ENCODE measurements at places on chromosomes 7 and 10. TPM values are rescaled to one million over a fixed set of nuclear protein-coding genes. Genes with fewer than 3 reads are reported as not detected.

DNA sequence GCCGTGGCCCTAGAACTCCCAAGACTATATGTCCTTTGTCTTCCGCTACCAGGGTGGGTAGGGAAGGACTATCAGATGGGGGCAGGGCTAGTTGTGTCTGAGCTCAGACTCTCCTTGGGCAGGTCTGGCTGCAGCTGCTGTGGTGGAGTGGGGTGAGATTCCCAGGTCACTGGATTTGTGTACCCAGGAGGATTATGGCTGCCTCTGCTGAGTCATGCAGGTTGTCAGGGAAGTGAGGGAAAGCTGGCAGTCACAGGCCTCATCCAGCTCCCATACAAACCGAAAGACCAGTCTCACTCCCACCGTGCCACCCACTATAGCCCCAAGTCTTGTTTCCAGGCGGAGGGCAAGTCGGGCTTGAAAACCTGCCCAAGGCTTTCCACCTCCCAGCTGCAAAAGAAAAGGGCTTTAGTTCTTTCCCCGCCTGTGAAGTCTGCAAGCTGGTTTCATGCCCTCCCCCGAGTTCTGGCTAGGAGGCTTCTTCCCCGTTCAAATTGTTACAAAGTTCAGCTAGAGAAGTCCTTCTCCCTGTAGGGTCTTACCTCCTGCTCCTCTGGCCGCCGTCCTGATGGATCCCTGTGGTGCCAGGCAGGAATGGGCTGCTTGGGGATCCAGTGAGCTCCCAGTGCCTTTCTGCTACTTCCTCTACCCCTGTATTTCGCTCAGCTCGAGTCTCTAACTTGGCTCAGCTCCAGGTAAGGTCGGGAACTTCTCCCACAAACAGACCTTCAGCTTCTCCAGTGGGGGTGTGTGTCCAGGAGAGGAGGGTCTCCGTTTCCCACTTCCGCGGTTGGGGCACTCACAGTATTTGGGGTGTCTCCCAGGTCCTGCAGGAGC is 106.8 kb upstream of the FGL2 start:
- no peak for ATAC-seq

- peak; percentile 71 for ATAC-seq
Observed at GRCh38 chr7:106460792-106461254, 176.0 kb upstream of the NAMPT start.

DNA sequence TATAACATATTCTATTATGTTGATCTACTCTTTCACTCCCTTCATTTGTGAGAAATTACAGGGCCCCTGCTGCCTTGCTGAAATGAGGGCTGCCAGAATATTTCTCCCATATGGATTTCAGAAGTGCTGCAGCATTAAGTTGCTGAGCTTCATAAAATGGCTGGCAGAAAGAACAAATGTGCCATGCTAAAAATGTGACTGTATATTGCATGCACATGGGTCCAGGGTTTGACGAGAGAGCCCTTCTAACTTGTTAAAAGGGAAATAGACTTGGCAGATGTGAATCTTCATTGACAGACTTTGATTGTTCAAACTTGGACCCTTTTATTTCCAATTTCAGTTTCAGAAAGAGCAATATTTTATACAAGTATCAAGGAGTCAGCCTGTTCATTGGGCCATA is 468.6 kb downstream of the PHTF2 start:
- no peak for ATAC-seq

DNA sequence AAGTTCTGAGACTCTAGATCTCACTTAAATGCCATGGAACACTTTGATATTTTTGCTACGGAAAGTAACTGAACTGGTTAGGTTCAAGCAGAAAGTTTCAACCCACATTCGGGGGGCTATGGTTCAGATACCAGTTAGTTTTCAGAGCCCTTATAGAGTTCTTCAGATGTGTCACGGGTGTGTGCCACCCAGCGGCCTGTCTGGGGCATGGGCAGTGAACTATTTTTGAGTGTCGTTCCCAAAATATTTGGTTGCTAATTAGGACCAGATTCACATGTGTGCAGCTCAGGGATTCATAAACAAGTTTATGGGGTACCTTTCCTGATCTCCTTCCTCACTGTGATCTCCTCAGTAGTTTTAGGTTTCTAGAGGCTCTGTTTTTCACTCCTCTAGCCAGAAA is 271.9 kb downstream of the C7orf25 start:
- no peak for ATAC-seq

DNA sequence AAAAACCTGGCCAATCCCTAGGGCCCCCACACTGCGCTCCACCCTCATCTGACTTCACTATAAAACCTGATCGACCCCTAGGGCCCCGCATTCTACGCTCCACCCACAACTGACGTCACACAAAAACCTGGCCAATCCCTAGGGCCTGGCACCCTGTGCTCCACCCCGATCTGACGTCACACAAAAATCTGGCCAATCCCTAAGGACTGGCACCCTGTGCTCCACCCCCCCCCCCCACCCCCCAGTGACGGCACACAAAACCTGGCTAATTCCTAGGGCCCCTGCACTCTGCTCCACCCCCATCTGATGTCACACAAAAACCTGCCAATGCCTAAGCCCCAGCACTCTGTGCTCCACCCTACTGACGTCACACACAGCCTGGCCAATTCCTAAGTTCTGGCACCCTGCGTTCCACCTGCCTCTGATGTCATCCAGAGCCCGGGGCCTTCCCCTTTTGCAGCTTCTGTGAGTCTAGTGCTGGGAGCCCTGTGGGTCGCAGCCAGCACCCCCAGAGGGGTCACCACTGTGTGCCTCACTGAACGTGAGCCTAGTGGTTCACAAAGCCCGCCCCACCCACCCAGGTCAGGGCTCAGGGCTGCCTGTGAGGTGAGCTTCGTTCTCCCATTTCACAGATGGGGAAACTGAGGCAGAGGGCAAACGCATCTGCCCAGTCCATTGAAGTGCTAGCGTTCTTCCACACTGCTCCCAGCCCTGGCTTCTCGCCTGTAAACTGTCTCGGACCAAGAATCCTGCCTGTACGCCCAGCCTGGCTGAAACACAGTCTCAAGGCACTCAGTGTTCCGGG is 40.6 kb downstream of the MICALL2 start:
- ATAC-seq, result peak; percentile 41

DNA sequence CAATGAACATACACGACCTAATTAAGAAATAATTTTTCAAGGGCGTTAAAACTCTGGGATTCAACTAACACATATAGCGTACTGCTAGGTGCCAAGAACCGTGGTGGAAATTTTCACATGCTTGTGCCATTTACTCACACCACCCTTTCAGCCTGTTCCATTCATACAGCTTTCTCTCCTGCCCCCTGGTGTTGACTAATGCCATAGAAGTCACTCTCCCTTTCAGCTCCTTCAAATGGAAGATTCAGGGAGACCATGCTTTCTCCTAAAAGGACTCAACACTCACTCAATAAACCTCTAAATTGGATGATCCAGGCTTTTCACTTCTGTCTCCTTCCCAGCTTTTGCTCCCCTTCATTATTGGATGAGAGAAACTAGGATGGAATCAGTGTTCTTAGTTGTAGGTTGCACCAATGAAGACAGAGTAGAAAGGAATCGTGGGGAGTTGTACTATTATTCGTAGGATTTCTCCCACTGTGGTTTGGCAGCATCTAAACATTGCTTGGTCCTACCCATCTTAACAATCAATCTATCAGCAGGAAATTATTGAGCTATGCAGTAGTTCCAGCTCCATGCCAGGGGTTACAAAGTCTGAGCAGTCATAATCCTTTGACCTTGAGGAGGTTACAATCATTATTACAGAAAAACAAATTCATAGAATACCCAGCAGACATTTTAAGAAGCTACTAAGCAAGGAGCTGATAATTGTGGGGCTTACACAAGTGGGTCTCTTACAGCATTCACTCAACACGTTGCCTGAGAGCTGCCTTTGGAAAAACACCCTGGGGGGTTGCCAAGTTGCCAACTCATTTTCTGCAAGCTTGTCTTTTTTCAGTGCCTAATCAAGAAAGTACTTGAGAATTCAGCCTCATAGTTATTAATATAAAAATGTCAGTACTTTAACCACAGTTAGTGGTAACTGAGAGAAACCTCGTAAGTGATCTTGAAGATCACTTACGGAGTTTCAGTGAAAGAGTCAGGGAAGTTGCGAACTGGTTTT is 2.8 kb upstream of the PPP1R3C start:
- ATAC-seq, result peak; percentile 57

DNA sequence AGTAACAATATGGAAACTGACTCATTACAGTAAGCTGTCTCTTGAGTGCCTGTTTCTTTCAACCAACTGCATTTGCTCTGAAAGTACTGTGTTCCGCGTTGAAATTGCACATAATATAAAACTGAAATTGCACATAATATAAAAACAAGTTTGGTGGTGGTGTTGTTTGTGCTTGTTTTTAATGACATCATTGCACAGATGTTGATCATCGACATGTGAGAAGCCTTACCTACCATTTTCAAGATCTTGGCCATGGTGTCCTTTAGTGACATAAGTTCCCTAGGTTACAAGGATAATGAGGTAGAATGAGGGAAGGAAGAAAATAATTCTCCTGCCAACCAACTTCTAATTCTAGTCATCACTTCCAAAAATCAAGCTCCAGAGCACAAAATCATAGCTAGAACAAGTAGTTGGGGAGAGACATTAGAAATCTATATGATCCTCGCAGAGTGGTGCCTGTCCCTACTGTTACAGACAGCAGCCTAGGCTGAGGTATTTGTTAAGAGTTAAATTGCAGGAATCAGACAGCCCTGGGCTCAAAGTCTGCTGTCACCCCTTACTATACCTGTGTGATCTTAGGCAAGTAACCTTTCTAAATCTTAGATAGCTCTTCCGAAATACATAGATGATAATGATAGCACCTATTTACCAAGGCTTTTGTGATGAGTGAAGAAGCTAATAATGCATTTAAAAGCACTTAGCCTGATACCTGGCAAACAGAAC is 29.3 kb downstream of the DOCK4 start:
- no peak for ATAC-seq

GRCh38 chr7:54812756-54813322 is 53.8 kb upstream of the SEC61G start:
- ATAC-seq, result no peak

DNA sequence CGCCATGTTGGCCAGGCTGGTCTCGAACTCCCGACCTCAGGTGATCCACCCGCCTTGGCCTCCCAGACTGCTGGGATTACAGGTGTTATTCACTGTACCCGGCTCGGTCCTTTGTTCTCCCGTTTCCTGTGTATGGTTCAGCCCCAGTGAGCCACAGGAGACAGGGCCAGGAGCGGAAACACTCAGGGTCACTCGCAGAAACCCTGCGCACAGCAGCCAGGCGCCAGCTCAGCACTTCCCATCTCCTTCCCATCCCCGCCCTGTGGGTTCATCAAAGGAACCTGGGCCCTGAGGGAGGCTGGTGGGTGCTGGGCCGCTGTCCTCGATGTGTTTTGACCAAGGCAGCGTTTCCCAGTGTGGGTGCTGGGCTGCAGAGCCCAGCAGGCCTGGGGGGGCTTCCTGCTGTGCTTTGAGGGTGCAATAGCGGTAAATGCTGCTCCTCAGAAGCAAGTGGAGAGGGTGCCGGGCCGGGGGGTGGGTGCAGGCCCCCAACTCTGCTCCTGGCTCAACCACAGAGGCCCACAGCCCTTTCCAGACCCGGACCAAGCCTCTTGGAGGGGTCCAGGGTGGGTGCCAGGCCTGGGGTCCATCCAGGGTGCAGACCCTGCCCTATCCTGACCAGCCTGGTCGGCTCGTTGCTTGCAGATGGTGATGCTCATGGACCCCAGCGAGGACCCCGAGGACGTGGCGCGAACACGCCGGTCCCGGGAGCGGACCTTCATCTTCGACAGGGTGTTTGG is 15.3 kb upstream of the CHST12 start:
- ATAC-seq, result peak; percentile 52

- ATAC-seq, result no peak
Observed at GRCh38 chr7:159092701-159093121, 52.0 kb downstream of the VIPR2 start.

GRCh38 chr7:101701153-101701794 is 72.2 kb upstream of the MYL10 start:
- no peak for ATAC-seq

- ATAC-seq, result no peak
Observed at GRCh38 chr7:26135551-26135950, 16.4 kb upstream of the NFE2L3 start.

DNA sequence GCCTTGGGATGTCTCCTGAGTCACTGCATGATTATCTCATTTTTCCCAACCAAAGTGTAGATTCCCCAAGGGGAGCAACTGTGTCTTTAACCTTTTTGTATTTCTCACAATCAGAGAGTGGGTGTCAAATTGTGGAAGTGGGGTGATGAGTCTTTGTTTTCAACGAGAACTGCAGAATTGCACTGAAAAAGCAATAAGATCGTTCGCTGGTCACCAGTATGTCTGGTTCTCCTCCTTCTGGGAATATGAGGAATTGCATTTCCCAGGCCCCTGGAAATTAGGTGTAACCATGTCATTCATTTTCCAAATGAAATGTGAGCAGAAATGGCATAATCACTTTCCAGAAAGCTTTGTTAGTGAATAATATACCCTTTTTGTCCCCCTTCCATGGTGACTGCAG is 326.9 kb downstream of the GPAM start:
- no peak for ATAC-seq

DNA sequence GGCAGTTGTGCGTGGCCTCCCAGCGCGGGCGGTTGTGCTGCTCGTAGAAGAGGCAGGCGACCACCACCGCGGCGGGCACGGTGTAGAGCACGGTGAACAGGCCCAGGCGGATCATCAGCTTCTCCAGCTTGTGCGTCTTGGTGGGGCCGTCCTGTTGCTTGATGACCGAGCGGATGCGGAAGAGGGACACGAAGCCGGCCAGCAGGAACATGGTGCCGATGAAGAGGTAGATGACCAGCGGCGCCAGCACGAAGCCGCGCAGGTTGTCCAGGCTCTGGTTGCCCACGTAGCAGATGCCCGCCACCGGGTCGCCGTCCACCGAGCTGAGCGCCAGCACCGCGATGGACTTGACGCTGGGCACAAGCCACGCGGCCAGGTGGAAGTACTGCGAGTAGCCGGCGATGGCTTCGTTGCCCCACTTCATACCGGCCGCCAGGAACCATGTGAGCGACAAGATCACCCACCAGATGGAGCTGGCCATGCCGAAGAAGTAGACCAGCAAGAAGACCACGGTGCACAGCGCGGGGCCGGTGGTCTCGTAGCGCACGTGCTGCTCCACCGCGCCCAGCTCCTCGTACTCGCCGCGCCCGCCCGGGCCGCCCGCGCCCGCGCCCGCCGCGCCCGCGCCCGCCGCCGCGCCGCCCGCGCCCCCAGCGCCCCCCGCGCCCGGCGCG is 2.2 kb downstream of the FZD8 start:
- no peak for ATAC-seq

Gene SCRN1
- 20.3 TPM for total RNA-seq

Gene MRPL32
- total RNA-seq, result 41.2 TPM

Gene FZD1
- 7.1 TPM for total RNA-seq

Gene GNGT1
- 0.08 TPM for total RNA-seq

Gene CAV2
- 50.2 TPM for total RNA-seq

Gene LRRN3
- not detected for total RNA-seq
